CD4-positive, alpha-beta T cell treated with Interleukin-1 beta for 1 hour (primary cell): ENCODE measurements at places on chromosomes 5 and 9.

GRCh38 chr5:124713595-124713994 lies 32.8 kb downstream of the ZNF608 start:
- DNase-seq: no peak

DNA sequence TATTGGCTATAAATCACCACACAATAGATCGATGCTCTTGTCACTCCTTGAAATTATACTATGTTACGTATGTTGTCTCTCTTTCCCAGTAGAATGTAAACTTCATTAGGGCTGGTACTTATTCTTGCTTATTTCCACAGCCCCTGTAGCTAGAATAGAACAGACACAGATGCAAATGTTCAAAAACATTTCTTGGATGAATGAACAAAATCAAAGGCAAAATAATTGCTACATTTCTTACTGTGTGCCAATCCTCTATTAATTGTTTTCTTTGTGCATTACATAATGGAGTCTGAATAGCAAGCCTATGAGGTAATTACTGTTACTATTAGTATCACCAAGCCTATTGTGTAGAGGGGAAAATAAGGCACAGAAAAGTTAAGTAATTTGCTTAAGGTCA lies 725 bp upstream of the OR13C2 start:
- DNase-seq: no peak

GRCh38 chr5:96807075-96807654 lies 580 bp downstream of the ERAP1 start:
- peak; percentile 58 for DNase-seq

DNA sequence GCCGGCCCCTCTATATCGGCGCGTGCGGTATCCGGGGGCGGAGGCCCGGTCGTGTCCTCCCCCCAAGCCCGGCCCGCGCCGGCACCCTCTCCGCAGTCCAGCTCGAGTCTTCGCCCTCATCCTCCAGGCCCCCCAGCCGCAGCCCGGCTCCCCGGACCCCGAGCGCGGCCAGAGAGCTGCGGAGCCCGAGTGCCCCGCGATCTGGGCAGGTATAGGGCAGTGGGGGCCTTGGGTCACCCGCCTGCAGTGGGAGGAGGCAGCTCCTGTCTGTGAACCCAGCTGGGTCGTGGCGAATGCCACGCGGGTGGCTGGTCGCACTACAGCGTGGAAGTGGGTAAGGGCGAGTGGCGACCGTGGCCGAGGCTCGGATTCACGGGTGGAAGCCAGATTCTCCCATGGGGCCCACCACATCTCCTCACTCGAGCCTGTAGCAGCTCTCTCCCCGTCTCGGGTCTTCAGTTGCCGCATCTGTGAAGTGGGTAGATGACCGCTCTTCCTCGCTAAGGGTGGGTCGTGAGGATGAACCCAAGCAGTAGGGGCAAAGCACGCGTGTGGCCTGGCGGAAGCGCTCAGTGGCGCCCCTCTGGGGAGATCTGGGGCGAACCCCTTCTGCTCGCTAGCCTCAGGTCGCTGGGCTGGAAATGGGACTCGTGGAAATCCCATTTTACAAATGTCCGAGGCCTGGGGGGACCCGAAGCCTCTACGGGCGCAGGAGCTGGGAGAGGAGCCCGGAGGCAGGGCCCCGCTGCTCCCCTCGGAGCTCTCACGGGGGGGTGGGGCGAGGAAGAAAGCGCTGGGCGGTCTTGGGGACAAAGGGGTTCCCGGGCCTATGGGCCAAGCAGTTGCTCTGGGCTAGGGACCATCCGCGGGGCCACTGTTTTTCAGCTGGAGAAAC lies 1.9 kb downstream of the NR5A1 start:
- DNase-seq: no peak

- no peak for DNase-seq
Observed at GRCh38 chr9:92661127-92661526, 8.8 kb downstream of the IPPK start.

DNA sequence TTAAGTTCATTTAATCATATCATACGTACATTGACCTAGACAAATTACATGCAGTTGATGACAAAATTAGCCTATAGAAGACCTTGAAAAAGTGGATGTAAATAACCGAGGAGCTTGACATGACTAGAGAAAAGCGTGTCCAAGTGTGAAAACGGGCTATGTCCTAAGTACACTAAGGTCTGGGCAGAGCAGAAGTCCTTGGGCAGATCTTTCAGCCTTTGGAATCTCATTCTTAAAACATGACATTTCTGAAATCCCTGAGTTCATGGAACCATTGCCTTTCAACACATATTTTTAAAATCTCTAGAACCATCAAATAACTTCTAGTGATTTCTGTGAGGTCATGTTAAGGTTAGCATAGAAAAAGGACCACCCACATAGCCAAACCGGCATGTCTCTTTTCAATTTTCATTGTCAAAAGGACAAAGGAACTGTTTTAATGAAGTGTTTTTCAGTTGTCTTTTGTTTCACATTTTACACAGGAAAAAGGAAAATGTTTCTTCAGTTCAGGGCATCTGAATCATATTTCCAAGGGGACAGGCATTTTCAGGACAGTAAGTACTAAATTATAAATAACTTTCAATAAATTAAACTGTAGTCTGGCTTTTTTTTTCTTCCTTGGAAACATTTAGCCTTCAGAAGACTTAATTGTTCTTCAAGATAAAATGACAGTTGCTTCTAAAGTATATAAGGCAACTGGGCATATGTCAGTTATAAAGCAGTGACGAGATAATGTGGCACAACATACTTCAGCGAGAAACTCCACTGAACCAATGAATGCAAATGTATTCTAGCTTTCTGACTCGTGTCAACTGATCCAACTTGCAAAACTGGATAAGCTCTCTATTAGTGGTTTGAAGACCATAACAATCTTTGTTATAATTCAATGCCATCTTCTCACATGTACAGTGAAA lies 416.8 kb downstream of the NFIB start:
- DNase-seq: no peak

DNA sequence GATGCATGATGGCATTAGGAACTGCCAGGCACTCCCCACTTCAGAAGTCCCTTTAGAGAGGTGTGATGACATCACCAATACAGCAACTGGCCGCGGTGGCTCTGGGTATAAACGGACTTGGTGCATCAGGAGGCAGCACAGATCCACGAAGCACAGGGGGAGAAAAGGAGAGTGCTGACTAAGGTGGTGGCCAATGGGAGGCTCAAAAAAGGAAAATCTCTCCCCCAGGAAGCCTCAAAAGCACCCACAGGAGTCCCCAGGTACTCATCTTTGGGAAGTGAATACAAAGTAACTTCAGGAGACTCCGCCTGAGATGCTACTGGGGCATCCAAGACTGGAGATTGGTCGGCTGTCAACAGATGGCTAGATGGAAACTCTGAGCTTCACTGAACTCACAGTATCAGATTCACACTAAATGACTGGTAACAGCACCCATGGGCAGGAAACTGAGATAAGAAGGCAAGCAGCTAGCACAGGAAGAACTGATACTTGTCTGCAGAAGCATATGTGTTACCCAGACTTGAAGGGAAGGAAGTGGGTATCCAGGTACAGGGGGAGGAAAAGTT lies 7.6 kb downstream of the TTC39B start:
- DNase-seq: peak; percentile 73

DNA sequence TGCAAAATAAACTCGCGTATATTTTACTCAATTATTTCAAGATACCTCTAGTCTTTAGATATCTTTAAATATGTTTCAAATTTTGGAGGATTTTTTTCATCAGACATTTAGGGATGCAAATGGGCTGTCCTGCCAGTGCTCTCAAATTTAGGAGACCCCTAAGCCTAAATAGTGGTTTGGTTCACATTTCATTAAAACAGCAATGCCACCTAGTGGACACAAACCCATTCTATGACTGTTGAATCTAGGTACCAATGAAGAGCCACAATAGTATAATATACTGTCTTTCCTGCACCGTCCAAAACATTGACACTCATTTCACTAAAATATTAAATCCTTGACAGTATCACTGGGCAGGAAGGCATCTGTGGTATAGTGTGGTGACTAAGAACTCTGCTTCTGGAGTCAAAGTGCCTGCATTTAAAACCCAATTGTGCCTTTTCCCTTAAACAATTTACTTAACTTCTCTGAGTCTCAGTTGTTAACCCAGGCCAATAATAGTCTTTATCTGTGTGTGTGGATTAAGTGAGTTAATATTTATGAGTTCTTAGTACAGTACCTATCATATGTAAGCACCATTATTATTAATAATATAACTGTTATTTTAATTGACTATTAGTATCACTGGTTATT lies 148.0 kb downstream of the RORB start:
- no peak for DNase-seq

GRCh38 chr5:4255441-4255840 lies 659.8 kb downstream of the IRX1 start:
- DNase-seq: no peak

GRCh38 chr5:136776022-136776927 lies 410.9 kb upstream of the TRPC7 start:
- DNase-seq: no peak

GRCh38 chr9:91421971-91422757 lies 1.5 kb downstream of the NFIL3 start:
- DNase-seq: no peak

GRCh38 chr9:4324513-4324912 lies 24.6 kb upstream of the GLIS3 start:
- DNase-seq: no peak

DNA sequence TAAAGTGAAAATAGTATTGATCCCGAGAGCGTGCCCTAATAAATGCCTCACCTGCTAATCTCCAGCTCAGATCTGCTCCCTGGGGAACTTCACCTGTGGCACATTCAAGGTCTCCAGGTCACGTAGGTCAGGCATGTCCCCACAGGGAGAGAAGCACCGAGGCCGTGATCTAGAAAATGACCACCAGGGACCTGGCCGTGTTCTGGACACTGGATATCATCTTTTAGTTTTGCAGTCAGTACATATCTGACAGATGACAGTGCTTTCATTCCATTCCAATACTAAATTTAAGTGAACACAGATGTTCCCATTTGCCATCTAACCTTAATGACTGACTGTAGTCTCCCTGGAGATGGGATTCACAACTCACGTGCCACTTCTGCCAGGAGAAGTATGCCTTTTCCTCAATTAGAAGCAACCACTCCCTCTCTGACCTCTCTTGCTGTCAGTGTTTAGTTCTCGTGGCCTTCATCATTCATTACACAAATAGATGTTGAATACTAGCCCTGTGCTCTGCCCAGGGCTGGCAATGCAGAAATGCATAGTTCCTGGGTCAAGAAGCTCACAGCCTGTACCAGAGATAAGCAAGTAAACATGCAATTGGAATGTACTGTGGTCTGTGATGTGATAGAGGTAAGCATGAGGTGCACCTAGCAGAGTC lies 276.5 kb downstream of the NTRK2 start:
- no peak for DNase-seq

GRCh38 chr9:98331536-98332259 lies 76.2 kb upstream of the TBC1D2 start:
- DNase-seq: no peak

DNA sequence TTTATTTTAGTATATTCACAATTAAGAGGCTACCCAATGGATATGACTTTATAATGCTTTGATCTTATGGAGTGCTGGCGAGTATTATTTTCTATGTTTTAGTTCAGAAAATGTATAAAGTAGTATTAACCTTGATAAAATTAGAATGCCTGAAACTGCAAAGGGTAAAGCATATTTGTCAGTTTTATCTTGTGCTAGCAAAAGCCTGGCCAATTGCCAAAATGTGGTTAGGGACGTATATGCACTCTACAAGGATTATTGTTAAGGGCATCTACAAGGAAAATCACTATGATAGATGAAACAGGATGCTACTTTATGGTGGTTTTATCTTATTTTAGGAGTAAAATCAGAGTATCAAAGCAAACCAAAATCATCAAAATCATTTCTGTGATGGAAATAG lies 281.7 kb downstream of the CCDC171 start:
- DNase-seq: no peak

DNA sequence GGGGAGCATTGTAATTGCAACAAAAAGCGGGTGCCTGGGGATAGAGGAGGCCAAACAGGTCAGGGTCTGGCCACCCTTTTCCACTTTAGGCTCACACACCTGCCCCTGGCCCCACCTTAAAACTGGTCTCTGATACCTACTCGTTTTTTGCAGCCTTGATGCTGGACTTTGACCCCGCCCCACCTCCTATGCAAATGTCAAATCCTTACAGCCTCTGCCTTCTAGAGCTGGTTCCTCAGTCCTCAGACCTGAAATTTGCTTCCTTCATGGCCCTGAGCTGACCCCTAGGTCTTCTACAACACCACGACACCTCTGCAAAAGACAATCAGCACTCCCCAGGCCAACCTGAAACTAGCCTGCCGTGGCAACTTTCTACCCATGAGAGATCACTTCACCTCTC lies 37.7 kb downstream of the SMIM23 start:
- DNase-seq: no peak

DNA sequence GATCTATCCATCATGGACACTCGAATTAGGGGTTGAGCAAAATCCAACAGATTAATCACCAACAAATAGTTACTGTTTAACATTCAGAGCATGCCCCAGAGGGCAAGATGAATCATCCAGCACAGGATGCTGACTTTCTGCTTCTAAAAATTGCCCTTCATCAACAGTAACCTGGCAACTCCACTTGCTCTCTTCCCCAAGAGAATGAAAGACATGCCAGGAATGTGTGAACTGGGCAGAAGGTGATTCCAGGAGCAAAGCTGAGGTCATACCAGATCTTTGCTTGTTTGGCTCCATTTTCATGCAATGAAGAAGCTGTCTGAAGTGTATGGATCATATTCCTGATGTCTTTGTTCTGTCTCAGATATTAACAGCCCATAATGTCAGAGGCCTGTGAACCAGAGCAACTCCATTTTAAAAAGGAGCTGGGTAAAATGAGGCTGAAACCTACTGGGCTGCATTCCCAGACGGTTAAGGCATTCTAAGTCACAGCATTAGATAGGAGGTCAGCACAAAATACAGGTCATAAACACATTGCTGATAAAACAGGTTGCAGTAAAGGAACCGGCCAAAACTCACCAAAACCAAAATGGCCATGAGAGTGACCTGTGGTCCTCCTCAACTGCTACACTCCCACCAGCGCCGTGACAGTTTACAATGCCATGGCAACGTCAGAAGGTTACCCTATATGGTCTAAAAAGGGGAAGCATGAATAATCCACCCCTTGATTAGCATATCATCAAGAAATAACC lies 2.5 kb upstream of the ZNF367 start:
- DNase-seq: peak; percentile 21

DNA sequence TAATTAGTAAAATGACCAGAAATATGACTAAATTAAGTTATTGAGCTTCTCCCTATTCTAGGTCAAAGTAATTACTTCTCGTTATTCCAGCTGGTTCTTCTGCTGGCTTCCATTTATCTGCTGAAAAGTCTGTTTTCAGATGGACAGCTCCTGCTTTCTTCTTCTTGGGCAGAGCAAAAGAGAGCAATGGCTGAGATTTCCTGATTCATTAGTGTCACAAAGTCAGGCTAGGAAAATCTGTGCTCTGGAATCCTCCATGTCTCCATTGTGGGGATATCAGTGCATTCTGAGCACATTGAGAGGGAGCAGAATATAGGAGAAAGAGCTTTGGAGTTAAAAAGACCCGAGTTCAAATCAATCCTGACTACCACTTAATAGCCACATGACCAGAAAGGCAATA lies 33.7 kb upstream of the NRG2 start:
- no peak for DNase-seq

DNA sequence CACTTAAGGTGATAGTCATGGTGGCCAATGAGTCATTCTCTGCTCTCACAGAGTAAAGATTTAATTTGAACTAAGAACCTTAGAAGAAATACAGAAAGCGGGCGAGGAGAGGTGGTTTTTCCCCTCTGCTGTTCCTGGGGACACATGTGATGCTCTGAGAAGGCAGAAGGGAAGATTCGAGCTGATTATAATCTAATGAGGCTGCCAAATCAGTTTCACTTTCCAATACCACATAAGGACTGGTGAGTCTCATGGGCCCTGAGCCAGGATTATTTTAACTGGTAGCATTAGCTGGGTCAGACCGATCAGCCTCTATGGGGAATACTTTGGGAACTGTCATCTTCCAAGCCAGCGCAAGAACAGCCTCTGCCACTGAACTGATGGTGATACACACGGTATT lies 116.5 kb downstream of the SLC1A3 start:
- no peak for DNase-seq
